Stimulated activated CD8-positive, alpha-beta memory T cell treated with anti-CD3 and anti-CD28 coated beads, Interleukin-7, amount 100 ng/mL, for 24 hours (primary cell): ENCODE measurements at places on chromosomes 11 and 22.
A peak's percentile ranks its signal among the peaks of the same experiment; 100 is the strongest.

- no peak for DNase-seq
Measured at GRCh38 chr11:112795142-112795815, 165.9 kb upstream of the NCAM1 start.

DNA sequence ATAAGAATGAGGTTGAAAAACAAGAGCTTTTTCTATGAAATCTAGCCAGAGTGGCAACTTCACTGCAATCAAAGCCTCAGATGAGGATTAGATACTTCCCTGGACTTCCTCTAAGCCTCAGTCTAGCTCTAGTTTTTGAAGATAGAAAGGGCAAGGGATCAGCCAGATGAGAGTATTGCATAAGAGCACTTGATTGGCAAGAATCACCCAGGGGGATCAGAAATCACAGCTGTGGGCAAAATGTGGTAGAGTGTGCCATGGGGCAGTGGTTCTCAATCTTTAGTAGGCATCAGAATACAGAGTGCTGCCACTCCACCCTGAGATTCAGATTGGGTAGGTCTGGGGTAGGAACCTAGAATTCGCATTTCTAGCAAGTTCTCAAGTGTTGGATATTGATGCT lies 82.4 kb downstream of the EXT2 start:
- DNase-seq = no peak

- DNase-seq = no peak
Measured at GRCh38 chr22:48370508-48371325, 1457.0 kb downstream of the BRD1 start.

DNA sequence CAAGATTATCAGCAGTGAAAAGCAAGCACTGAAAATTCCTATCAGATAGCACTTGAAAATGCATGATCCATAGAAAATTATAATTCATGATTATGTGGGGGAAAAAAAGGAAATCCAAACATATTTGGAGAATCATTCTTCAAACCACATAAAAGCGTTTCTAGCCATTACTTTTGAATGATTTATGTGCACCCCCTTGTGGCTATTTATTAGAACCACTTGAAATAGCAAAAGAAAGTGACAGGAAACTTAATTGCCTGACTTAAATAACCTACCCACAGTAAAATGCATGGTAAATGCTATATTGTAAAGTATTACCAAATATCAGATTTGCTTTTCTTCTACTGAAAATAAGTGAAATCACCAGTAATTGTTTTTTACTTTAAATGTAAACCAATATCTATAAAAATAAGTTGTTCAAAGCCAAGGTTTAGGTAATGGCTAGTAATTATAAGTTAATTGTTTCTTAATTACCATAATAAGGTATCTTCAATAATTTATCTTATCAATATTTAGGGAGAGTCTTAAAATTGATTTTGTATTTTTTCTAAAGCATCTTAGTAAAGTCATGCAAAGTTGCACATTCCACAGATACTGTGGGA lies 168.5 kb downstream of the ARHGAP42 start:
- DNase-seq = no peak

- no peak for DNase-seq
Measured at GRCh38 chr11:57336111-57336666, 497 bp upstream of the SSRP1 start.

- DNase-seq = no peak
Measured at GRCh38 chr11:11732116-11732515, 109.7 kb upstream of the USP47 start.

DNA sequence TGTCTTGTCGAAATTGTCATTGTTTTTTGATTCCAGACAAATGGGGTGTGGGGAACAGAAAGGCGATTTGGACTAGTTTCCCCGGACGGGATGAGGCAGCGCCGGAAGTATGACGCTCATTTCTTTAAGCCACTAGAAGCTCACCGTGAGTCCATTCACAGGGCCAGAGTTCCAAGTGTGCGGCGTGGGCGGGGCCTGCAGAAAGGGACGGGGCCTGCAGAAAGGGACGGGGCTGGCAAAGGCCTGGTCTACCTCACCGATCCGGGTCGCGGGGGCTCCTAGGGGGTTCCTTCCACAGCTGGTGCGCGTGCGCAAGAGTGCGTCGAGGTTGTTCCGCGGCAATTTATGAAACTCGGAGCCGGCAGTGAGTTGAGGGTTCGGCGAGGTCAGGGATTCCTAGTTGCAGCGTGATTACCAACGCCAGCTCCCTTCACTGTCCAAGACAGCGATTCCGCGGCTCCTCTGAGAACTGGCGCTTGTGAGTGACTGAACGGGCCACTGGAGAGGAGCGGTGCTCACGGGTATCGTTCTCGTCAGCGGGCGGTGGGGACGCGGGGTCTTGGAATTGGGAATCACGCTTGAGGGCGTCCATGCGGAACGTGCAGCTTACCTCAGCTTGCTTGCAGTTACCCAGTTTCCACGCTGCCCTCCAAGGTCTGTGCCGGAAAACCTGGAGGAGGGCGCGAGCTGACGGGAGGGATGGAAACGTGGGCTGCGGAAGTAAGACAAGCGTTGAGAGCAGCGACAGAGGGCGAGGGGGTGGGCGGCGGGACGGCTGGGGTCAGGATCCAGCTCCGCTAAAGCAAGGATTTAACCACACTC lies at the start of gene ZNF215:
Gene ZNF215 (plus strand): TSS at position 219 of the 822 bp plus-strand sequence. CDS start 5,847 bp downstream, outside the sequence.
- peak; percentile 4 for DNase-seq

DNA sequence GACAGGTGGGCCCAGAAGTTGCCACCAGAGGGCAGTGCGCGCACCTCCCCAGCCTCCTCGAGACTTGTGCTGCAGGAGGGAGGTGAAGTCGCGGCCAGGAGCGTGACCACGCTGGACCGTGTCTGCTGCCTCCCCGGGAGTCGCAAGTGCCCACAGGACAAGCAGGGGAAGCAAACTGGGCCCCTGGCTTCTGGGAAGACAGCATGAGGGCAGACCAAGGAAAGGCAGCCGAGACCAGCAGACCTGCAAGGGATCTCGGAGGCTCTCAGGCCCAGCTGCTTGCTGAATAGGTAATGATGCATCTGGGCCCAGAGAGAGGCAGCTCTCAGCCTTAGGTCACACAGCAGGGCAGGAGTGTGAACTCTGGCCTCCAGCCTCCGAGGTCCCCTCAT lies 17.0 kb upstream of the IL2RB start:
- peak; percentile 72 for DNase-seq

- peak; percentile 31 for DNase-seq
Measured at GRCh38 chr11:134592391-134592990, 180.4 kb upstream of the B3GAT1 start.

GRCh38 chr22:21972293-21972779 lies 10.3 kb downstream of the TOP3B start:
- DNase-seq = peak; percentile 36

GRCh38 chr11:63621071-63621470 lies 6.8 kb upstream of the PLAAT3 start:
- no peak for DNase-seq

DNA sequence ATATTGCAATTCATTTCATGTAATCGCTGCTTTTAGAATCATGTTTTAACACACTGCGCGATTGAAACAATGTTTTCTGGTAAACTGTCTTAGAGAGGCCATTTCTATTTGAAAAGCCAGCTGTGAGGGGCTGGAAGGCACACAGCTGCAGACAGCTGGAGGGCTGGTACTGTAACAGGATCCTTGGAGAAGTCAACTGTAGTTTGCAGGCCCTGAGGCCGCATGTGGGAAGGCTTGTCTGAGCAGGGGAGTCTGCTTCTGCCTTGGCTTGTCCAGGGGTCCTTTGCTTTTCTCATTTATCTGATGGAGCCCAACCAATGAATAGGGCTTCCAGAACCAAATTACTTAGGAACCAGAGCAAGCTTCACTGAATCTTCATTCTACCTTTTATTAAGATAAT lies 313.5 kb downstream of the BLID start:
- no peak for DNase-seq

GRCh38 chr22:42285604-42286003 lies 15.2 kb upstream of the TCF20 start:
- no peak for DNase-seq
